ENCODE measurements at places on chromosomes 1 and 21.
A peak's percentile ranks its signal among the peaks of the same experiment; 100 is the strongest.

- DNase-seq: no peak
Observed at GRCh38 chr1:75528001-75528400, 82.9 kb downstream of the SLC44A5 start.

DNA sequence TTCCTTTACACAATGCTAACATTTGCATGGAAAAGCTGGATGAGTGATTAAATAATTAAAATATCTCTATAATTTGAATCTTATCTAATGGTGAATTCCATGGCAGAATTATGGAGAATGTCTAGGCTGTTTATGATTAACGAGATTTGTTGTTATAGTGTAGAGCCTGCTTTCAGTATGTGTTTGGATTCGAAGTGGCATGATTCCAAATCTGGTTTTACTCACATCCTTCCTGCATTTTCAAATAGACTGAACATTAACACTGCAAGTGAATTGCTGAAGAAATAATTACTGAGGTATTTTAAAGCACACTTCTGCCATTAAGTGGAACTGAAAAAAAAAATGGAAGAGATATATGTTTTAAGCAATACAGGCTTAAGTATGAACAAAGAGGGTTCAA, 5.1 kb upstream of the NEK7 start:
- DNase-seq: no peak

DNA sequence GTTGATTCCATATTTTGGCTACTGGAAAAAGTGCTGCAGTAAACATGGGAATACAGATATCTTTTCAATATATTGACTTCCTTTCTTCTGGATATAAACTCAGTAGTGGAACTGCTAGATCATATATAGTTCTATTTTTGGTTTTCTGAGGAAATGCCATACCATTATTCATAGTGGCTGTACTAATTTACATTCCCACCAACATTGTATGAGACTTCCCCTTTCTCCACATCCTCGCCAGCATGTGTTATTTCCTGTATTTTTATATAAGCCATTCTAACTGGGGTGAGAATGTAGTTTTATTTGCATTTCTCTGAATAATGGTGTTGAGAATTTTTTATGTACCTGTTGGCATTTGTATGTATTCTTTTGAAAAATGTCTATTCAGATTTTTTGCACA, 385.2 kb downstream of the NUF2 start:
- DNase-seq: no peak

- no peak for DNase-seq
Observed at GRCh38 chr1:242139442-242139841, 140.5 kb upstream of the MAP1LC3C start.

GRCh38 chr1:61434276-61434675, 290.7 kb downstream of the TM2D1 start:
- no peak for DNase-seq

DNA sequence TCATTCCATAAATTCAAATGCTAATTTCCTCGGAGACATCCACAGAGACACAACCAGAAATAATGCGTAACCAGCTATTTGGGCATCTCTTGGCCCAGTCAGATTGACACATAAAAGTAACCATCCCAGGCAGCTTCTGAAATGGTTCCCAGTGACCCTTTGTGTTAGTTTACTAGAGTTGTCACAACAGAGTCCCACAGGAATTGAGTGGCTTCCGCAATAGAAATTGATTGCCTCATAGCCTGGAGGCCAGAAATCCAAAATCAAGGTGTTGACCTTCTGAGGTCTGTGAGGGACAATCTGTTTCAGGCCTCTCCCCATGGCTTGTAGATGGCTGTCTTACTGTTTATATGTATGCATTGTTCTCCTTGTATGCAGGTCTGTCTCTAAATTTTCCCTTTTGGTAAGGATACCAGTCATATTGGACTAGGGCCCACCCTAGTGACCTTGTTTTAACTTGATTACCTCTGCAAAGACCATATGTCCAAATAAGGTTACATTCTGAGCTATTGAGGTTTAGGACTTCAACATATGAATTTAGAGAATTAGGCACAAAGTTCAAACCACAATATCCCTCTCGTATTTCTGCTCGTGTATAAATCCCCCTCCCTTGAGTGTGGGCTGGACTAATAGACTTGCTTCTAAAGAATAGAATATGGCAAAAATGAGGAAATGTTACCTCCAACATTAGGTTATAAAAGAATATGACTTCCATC, 78.2 kb upstream of the FGGY start:
- DNase-seq: no peak

- no peak for DNase-seq
Observed at GRCh38 chr1:15088281-15088971, 65.1 kb upstream of the TMEM51 start.

GRCh38 chr1:16980473-16981268, at the start of gene MFAP2:
Gene MFAP2, minus strand, starts transcription at chr1:16980620. Its CDS starts 2,347 bp downstream, at chr1:16978273.
- no peak for DNase-seq

GRCh38 chr21:45417951-45418300, 13.0 kb downstream of the COL18A1 start:
- DNase-seq: no peak

GRCh38 chr1:93768380-93768863, 86.8 kb upstream of the BCAR3 start:
- DNase-seq: no peak

DNA sequence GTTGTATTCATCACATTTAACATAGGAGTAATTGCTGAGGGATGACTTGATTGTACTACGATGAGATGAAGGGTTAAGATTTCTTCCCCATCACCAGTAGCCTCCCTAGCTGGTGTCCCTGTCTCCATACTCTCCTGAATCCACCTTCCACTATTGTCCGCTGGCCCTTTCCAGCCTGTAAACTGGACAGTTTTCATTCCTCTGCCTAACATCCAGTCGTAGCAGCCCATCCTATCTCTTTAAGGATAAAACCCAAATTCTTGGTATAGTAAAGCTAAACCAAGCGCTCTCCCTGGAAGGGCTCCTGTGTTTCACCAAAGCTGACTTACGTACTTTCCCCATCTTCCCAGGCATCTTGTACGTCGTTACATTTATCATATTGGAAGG, 670 bp downstream of the COX20 start:
- no peak for DNase-seq

GRCh38 chr1:22670352-22670975, 17.4 kb downstream of the C1QB start:
- DNase-seq: no peak

- DNase-seq: no peak
Observed at GRCh38 chr1:155253797-155254196, 1.5 kb downstream of the ENTREP3 start.

GRCh38 chr1:226916497-226916896, 23.6 kb upstream of the COQ8A start:
- DNase-seq: no peak

- DNase-seq: no peak
Observed at GRCh38 chr1:217214551-217214950, 416.3 kb downstream of the GPATCH2 start.

- DNase-seq: peak; percentile 59
Observed at GRCh38 chr21:46153247-46154154, 1.9 kb downstream of the FTCD start.

DNA sequence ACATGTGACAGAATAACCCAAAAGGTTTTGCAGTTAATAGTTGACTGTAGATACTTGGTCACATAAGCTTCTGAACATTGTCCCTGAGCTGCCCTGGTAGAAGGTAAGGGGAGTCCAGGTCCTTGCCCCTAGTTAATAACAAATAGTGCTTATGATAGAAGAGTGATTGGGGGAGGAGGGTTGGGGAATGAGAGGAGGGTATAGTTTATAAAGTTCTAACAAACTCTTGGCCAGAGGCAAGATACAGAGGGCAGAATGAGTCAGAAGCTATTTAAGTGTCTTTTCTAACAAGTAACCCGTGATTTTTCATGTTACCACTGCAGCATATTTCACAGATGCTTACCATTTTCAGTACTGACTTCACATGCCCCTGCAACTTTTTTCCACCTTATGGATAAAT, 26.7 kb upstream of the MYOCOS start:
- DNase-seq: no peak

DNA sequence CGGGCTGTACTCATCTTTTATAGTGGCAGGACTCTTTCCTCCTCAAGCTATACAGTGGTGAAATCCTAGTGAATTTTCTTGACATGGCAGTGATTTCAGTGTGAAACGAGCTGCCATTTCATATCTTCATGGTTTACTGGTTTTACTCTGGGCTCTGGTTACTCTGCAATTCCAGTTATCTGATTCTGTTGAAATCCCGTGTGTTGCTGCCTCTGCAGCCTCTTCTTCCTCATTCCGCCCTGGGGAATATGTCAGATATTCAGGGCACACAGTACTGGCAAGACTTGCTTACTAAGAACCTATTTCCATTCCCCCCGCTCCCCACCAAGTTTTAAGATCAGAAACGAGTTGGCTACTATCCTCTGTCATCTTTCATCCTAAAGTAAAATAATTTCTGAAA, 7.9 kb upstream of the OR2B11 start:
- no peak for DNase-seq

DNA sequence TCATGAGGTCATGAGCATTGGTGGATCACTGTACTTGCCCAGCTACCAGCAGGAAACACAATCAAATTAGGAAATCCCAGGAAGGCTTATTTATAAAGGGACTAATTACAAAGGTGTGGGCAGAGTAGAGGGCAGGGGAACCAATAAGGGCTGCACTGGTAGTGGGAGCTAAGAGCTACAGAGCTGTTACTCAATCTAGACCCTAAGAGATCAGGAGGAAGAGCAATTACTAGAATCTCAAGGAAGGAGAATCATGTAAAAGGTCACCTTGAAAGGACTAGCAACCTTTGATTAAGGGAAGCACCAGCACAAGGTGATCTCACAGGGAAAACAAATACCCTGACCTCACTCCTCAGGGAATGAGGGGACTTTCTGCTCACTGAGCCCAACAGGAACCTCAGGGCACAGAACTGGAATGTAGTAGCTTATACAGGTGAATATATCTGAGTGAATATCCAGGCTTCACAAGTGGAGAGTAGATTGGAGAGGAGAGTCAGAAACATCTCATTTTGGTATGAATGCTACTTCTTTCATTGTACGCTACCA, 66.8 kb downstream of the SAMSN1 start:
- DNase-seq: no peak

DNA sequence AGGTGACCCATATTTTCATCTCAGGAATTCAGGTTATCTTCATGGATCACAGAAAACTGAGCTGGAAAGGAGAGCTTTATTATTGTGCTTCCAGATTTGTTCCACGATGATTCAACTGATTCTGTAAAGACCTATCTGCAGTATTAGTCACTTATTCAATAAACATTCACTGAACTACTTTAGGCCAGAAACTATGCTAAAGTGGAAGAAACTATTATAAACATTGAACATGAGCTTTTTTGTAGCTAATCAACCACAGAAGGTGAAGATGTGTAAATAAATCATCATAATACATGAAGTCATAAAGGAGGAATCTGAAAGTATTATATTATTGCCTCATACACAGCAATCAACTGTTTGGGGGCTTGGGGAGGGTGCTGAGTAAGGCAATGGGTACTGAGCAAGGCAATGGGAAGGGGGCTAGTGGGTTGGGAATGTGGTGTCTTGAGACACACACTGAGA, 30.6 kb upstream of the EXO1 start:
- no peak for DNase-seq

DNA sequence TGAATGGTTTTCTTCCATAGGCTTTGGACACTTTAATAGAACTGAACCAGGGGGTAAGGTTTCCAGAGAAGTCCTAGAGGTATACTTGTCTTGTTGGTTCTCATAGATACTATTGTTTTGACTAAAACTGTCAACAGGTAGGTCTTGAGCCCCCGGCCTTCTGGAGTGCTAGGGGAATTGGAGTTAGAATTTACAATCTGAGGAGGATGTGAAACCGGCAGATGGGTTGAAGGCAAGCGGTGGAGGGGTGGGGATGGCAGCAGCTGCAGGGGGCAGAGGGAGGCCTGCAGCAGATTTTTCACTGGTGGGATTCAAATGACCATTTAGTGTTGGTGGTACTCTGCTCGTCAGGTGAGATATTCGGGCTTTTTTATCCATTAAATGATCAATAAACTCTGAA, 4.3 kb upstream of the CD1D start:
- DNase-seq: no peak

DNA sequence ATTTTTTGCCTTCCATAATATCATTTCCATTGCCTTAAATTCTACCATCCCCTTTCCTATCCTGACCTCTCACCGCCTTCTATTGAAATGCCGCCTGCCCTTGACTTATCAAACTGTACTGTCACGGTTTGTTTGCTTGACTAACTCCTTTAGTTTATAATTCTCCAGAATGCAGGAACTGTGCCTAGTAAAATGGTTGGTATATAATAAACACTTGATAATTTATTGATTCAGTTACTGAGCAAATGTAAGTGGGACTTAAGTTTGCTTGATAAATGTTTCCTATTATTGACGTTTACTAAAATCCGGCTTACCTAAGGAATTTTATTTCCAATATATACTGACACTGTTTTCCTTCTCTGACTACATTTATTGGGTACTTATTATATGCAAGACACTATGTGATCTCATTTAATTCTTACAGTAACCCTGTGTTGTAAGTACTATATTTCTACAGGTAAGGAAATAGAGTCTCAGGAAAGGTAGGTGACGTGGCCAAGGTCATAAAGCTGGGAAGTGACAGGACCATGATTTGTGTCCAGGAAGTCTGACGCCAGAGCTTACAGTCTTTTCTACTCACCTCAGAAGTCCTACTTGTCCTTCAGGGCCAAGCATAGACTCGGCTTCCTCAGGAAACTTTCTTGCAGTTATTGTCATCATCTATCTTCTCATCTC, 35.7 kb downstream of the DPT start:
- no peak for DNase-seq

DNA sequence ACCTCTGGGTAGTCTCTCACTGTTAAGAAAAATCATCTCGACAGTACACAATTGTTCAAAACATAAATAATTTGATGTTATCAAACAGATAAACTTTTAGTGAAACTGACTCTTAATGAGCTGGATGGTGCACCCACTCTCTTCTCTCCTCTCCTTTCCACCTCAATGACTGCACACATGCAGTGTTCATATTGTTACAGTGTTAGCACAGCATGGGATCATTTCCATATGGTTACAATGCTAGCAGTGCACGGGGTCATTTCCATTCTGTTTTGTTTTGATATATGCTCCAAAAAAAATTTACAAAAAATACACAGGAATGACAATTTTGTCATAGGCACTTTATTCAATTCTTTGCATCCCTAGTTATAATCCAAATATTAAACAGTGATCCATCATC, 26.4 kb upstream of the RNF187 start:
- no peak for DNase-seq

- no peak for DNase-seq
Observed at GRCh38 chr1:172068334-172068733, 227.0 kb downstream of the DNM3 start.

DNA sequence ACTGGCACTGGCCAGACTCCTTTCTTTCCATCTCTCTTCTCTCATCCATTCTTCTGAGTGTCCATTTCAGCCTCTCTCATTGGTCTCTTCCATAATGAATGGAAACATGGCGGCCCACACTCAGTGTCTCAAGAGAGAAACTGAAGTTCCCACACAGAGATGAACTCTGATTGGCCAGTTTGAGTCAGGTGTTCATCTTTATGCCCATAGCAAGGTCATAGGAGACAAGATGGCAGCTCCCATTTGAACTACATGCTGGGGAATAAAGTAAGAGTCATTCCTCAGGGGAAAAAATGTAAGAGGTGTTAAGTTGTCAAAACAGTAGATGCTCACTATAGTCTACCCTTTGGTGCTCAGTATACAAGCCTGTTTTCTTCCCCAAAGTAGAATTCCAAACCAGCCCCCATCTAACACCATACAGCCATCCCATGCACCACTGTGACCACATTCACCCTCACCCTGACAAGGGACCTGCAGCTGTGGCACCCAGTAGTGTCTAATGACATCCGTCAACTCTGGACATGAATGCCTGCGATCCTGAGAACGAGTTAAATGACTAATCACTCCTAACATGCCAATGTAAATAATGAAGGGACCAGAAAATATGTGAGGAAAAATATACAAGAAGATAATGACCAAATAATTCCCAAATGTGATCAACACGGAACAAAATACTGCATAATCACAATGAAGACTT, 12.4 kb downstream of the CDA start:
- DNase-seq: no peak
